Ascending aorta (tissue), 2 donors: ENCODE measurements at places on chromosomes 12 and 14. TPM values are rescaled to one million over a fixed set of nuclear protein-coding genes. Genes with fewer than 3 reads are reported as not detected.
A peak's percentile ranks its signal among the peaks of the same experiment; 100 is the strongest.

Gene NUBPL
- 1.7 TPM for total RNA-seq

Gene LMNTD1
- total RNA-seq, result not detected

Gene ATP2B1
- total RNA-seq, result 5.1 TPM

GRCh38 chr14:91363776-91364523 is 53.7 kb downstream of the CCDC88C start:
- no peak for DNase-seq

GRCh38 chr12:32365473-32366064 is 33.8 kb upstream of the FGD4 start:
- DNase-seq, result peak; percentile 69

- DNase-seq, result no peak
These were observed 121.1 kb upstream of the EEA1 start for GRCh38 chr12:93050026-93050747.
